ENCODE measurements at places on chromosomes 2 and 18. TPM values are rescaled to one million over a fixed set of nuclear protein-coding genes. Genes with fewer than 3 reads are reported as not detected.

The ZNF804A gene
- total RNA-seq: not detected

The CDKL4 gene
- 1.1 TPM for total RNA-seq

The TUBA3E gene
- not detected for total RNA-seq

The PLB1 gene
- total RNA-seq: 1.0 TPM

The MGAT4A gene
- 73.4 TPM for total RNA-seq

The ORC4 gene
- total RNA-seq: 31.5 TPM

The ITPRIPL1 gene
- 43.4 TPM for total RNA-seq

The FHOD3 gene
- total RNA-seq: not detected

The ALK gene
- not detected for total RNA-seq

The HOXD8 gene
- total RNA-seq: not detected

The CD8A gene
- 667 TPM for total RNA-seq

The MEIS1 gene
- total RNA-seq: not detected

The FSHR gene
- total RNA-seq: not detected

The PROKR1 gene
- total RNA-seq: not detected

The ZNF2 gene
- total RNA-seq: 5.0 TPM

The STEAP3 gene
- total RNA-seq: 0.13 TPM

The CKAP2L gene
- total RNA-seq: 59.3 TPM

The RAB12 gene
- 15.2 TPM for total RNA-seq

The TGFA gene
- not detected for total RNA-seq

The ACMSD gene
- total RNA-seq: not detected

The CTAGE1 gene
- total RNA-seq: not detected

The DSG1 gene
- not detected for total RNA-seq

The SYT4 gene
- not detected for total RNA-seq

The TTC21B gene
- 15.8 TPM for total RNA-seq

The DLX1 gene
- not detected for total RNA-seq

The ANKRD30BL gene
- total RNA-seq: not detected

The UGT1A8 gene
- not detected for total RNA-seq

The PLGLB2 gene
- 0.53 TPM for total RNA-seq

The CCDC121 gene
- total RNA-seq: 1.6 TPM

The IGFBP5 gene
- 0.18 TPM for total RNA-seq

The VIL1 gene
- total RNA-seq: not detected

The LRRC30 gene
- total RNA-seq: not detected

The LRATD1 gene
- total RNA-seq: not detected

The RUFY4 gene
- 0.81 TPM for total RNA-seq

Measured in activated CD8-positive, alpha-beta T cell treated with anti-CD3 and anti-CD28 coated beads, Interleukin-2, amount 10 ng/mL, durations not matched to agents 7 days and 5 days (primary cell).